Renal cortical epithelial cell (primary cell): ENCODE measurements at places on chromosomes 1 and 21.

- DNase-seq, result no peak
Measured at GRCh38 chr1:56287721-56288120, 291.6 kb downstream of the PLPP3 start.

DNA sequence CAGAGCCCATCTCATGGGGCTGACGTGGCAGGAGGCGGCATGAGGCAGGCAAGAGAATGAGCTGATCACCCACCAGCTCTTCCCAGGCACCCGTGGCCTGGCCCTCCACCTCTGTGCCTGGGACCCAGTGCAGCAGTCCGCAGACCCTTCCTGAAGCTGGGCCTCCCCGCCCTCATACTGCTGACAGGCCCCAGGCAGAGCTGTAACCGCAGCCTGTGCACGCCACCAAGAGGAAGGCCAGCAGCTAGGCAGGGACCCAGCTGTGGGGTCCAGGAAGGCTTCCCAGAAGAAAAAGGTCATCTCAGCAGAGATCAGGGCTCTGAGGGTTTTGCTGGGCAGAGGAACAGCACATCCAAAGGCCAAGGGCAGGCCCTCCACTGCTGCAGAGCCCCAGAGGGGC is 9.8 kb upstream of the MTFR1L start:
- DNase-seq, result no peak

- DNase-seq, result peak; percentile 38
Measured at GRCh38 chr1:150609732-150610131, 19.7 kb downstream of the ENSA start.

- peak; percentile 97 for DNase-seq
Measured at GRCh38 chr1:189962181-189962580, 515.5 kb downstream of the BRINP3 start.

DNA sequence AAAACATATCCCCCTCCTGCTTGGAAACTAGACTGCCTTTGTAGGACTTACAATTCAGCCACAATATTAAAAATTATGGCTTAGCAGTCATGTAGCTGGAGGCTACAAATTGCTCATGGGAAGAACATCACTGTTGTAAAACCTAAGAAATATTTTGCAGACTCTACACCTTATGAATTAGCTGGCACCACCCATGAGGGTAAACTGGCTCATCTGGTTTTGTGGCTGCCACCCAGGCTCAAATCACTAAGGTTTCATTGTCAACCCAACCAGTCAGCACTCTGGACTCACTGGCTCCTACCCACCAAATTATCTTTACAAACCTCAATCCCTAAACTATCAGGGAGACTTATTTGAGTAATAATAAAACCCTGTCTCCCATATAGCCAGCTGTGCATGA is 100.7 kb upstream of the OLFM3 start:
- DNase-seq, result no peak

DNA sequence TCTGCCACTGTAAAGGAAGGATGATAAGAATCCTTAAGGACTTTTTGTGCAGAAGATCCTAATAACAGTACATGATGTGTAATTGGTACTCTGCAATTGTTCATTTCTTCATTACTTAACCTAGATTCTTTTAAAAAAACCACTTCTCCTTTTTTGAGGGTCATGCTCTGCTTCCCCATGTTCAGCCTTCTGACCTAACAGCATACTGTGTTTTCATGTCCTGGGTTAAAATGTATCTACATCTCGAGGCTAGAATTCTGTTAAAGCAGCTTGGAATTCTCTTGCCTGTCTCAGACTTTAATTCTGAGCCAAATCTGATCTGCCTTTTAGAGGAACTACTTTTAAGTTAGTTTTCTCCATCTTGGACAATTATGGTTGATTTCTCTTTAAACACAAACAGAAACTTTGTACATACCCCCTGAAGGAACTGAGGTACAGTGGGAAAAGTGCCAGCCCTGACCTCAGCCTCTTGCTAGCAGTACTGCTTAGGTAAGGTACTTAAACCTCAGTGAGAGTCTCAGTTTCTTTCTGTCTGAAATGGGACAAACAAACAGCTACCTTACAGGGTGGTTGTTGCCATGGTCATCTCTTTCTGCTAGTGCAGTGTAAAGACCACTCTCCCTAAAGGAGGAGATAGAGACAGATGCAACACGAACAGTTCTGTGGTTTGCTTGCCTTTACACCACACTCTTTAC is 103.2 kb upstream of the DYNLT5 start:
- peak; percentile 80 for DNase-seq

DNA sequence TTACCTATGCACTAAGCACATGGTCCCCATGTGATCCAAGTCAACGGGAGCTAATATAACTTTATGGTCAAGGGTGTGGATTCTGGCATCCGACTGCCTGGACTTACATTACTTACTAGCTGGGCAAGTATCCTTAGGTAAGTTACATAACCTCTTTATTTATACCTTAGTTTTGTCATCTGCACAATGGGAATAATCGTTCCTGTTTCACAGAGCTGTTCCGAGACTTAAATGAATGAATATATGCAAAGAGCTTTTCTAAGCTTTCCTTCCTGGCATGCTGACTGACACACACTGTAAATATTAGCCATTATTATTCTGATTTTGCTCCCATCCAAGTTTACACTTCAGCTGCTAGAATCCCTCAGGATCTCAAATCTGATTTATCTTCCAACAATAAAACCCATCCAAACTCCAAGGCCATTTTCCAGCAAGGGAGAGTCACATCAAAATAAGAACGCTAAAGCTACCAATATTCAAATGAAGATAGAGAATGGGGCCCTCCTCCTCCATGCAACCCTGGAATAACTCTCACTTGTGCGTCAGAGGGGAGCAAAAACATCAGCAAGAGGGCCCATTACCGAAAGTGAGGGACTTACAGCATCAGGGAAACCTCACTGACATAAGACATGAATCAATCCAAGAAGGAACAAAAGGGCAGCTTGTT is 115.6 kb upstream of the KAZN start:
- no peak for DNase-seq
